ENCODE measurements at places on chromosomes 1 and 21.

- DNase-seq: no peak
Measured at GRCh38 chr1:60573726-60574409, 500.3 kb upstream of the C1orf87 start.

- no peak for DNase-seq
Measured at GRCh38 chr1:89884718-89885596, 64.1 kb downstream of the LRRC8D start.

DNA sequence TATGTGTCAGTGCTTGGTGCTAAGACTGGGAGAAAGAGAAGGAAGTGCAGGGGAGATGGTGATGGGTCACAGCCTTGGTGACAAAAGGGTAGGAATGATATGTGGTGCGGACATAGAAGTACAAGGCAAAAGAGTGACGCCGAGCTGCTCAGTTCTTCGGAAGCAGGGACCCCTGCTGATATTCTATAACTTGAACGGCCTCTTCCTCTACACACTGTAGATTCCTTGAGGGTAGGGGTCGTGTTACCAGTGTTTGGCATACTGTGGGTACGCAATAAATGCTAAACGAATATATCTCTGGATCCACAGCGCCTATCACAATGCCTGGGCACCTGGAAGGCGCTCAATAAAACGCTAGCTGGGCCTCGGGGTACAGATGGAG, 488 bp downstream of the DBT start:
- DNase-seq: no peak

- no peak for DNase-seq
Measured at GRCh38 chr1:157151073-157151472, 12.9 kb upstream of the ETV3 start.

DNA sequence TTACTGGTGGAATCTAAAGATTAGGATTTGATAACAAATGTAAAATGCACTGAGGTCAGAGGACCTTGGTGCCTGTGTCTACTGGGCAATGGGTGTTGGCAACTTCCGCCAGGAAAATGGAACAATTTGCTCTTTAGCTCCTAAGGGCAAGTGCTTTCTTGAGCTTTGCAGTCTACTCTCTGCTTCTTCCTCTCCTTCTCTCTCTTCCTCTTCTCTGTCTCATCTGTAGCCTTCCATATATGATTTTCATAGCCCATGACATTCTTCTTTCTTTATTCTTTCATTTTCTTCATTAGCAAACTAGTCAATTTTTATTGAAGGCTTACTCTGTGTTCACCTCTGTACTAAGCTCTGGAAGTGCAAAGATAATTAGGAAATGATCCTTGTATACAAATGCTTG, 35.5 kb downstream of the OVGP1 start:
- no peak for DNase-seq
